H1 (cell line): ENCODE measurements at places on chromosomes 2 and 18.
A peak's percentile ranks its signal among the peaks of the same experiment; 100 is the strongest.

DNA sequence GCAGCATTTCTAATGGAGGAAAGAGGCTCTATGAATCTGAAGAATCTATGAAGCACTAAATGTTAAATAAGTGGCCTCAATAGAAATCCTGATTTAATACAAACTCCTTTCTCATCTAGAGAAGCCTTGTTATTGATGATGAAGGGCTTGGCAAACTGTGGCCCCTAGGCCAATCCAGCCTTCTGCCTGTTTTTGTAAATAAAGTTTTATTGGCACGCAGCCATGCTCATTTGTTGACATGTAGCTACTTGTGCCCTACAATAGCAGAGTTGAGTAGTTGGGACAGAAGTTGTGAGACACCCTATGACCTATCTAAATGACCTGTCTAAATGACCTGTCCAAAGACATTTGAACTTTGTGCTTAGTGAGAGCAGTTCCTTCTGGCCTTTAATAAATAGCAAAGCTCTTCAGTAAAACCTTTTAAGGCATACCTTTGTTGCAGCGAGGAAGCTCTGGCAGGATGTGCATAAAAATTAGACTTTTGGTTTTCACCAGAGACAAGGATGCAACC lies 484.4 kb upstream of the SPRED2 start:
- no peak for DNase-seq

- DNase-seq: peak; percentile 35
These were observed 74.2 kb downstream of the RAB31 start for GRCh38 chr18:9782073-9782857.

- DNase-seq: no peak
These were observed 124.9 kb upstream of the TTC27 start for GRCh38 chr2:32502941-32503340.

DNA sequence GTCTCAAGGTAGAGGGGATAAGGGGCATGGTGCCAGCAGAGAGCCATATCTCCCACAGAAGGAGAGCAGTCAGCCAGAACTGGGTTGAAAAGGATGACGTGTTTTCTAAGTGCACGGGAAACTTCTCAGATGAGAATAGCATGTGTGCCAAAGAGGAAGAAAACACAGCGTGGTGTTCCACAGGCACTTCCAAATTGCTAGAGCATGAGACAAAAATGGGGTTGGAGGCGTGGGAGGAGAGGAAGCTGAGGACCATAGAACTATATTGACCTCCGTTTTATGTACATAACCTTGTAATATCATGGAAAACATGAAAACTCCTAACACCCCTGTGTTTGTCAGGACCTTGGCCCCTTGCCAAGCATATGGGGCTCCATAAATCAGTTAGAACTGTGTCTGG lies 682.7 kb upstream of the RAB6C start:
- no peak for DNase-seq

DNA sequence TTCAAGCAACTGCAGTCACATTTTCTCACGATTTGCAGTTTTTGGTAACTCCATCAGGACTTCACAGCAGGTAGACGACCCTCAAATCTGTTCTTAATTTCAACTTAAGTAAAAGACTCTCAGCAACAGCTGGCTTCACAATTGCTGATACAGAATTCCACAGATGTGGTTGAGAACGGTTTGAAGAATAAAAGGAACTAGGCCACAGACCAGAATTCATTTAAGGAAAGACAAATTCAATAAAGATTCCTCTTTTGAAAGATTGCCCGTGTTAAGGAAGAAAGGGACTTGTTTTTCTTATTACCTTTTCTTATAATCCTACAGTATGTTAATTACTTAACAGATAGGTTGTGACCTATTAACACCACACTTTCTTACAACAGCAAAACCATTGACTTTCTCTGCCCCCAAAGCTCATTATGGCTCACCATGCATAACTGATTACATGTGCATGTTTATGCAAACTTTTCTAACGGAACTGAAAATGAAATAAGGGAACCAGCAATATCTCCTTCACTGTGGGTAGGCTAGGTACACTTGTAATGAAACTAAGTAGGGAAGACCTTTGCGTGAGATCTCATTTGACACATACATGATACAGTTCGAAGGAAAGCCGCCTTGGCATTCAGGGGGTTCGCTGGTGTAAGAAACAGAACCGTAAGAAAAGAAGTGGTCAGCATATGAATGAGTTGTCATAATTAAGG lies 4.7 kb upstream of the ZNF516 start:
- DNase-seq: no peak

DNA sequence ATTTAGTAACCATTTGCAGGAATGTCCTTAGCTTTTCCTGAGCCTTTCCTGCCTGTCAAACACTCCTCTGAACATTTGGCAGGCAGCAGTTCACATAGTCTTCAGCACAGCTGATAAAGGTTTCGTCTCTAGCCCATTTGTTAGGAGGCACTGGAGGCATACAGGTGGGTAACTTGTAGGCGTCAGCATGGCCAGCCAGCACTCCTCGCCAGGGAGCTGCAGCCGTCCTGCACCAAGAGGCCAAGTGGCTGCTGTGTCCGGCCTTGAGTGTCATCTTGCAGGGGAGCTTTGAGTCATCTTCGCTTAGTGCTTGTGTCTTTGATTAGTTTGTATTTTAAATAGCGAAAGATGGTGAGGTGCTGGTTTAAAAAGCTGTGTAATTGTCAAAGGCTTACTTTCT lies 120.3 kb upstream of the NFATC1 start:
- DNase-seq: no peak

DNA sequence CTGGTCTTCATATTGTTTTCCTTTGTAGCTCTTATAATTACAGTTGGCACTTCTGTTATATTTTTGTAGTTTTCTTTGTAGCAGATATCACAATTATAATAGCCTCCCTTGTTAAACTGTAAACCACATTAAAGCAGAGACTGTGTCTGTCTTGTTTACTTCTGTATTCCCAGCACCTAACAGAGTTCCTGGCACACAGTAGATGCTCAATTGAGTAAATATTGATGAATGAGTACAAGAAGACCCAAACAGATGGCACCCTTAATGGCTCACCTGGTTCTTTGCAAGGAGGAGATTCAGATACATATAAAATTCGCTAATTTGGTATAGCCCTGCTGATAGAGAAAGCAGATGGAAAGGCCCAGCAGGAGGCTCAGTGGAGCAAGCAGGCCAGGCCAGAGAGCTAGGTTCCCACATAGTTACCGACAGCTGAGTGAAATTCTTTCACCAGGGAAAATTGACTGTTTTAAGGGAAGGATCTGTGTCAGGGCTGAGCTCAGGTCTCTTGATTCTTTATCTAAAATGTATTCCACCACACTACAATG lies 120.1 kb downstream of the NUP35 start:
- DNase-seq: no peak

- DNase-seq: no peak
These were observed 36.2 kb downstream of the ACOXL start for GRCh38 chr2:110768591-110768990.

DNA sequence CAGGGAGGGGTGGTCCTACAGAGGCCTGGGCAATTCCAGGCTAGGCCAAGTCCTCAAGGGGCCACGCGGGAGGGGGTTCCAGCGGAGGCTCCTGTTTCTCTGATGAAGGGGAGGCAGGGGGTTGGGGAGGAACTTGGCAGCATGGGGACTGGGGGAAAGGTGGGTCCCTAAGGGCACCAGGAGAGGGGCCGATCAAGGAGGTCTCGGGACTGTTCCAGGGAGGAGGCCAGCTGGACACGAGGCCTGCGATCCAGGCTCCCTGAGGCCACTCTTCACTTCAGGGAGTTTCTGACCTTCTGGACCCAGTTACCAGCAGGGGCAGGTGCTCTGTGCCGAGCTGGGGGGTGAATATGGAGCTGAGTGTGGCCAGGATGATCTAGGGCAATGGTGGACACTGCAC lies 71.5 kb downstream of the ASB1 start:
- peak; percentile 30 for DNase-seq

DNA sequence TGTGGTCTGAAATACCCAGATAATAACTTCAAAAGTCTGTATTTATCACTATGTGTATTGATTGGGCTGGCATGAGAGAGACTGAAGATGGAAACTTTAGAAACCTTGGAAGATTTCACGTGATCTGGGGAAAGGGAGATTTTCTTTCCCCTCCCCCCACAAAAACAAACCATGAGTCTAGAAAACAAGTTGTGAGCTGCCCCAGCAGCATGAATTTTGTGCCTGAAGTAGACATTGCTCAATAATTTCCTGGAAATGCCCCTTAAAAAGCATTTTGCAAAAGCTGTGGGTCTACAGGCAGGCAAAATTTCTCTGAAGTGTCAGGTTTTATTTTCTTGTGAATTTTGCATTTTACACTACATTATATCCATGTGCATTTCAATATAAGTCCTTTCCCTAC lies 101.8 kb downstream of the ETAA1 start:
- no peak for DNase-seq

- no peak for DNase-seq
These were observed 28.1 kb downstream of the SGPP2 start for GRCh38 chr2:222452422-222452950.

DNA sequence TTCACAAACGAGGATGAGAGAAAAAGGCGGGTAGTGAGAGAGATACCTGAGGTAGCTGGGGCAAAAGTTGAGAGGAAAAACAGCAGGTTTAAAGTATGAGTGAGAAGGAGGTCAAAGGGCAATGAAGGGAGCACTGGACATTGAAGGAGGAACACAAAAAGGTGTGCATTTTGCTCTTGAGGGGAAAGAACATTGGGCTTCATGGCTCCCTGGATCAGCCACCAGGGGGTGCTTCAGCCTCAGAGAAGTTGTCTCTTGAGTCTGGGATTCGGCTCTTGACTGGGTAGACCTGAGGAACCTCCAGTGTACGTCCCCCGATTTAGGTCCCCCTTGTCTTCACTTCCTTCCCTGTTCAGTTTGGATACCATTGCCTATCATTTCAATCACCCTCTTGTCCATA lies 128.5 kb downstream of the RAPGEF4 start:
- peak; percentile 43 for DNase-seq

- DNase-seq: no peak
These were observed 243.6 kb upstream of the CXCR4 start for GRCh38 chr2:136361521-136361920.

GRCh38 chr2:175152242-175152641 lies 15.8 kb downstream of the ATF2 start:
- no peak for DNase-seq

DNA sequence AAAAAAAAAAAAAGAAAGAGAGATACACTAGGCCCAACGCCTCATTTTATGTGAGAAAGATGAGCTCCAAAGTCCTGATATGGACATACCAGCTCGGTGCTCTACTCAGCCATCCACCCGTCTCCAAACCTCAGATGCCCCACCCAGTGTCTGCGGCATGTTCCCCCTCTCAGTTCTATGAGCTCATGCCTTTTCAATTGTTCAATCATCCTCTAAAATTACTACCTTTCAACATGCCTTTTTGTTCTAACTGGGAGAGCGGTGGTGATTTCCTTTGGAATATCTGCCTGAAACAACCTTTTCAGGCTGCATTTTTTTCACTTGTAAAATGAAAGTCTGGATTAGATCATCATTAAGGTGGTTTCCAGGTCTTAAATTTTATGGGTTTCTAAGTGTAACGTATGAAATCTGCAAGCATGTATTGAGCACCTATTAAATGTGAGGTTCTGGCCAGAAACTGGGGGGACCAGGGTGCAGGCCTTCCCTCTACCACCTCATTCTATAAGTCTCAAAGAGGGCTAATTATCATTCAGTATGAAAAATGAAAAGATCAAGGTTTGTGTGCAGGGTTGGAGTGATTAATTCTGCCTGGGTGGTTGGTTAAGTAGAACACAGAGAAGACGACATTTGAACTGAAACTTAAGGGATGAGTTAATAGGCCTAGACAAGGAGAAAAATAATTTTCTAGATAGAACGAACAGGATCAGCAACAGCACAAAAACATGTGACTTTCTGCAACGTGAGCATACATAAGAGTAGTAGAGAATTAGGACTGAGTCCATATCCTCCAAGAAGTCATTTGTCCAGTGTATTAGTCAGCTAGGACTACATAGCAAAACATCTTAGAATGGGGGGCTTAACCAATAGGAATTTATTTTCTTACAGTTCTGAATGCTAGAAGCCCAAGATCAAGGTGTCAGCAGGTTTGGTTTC lies 87.4 kb upstream of the GLS start:
- DNase-seq: no peak
